ENCODE measurements at places on chromosomes 4 and X.

- DNase-seq: no peak
Measured at GRCh38 chr4:79294064-79294463, 31.8 kb downstream of the NAA11 start.

DNA sequence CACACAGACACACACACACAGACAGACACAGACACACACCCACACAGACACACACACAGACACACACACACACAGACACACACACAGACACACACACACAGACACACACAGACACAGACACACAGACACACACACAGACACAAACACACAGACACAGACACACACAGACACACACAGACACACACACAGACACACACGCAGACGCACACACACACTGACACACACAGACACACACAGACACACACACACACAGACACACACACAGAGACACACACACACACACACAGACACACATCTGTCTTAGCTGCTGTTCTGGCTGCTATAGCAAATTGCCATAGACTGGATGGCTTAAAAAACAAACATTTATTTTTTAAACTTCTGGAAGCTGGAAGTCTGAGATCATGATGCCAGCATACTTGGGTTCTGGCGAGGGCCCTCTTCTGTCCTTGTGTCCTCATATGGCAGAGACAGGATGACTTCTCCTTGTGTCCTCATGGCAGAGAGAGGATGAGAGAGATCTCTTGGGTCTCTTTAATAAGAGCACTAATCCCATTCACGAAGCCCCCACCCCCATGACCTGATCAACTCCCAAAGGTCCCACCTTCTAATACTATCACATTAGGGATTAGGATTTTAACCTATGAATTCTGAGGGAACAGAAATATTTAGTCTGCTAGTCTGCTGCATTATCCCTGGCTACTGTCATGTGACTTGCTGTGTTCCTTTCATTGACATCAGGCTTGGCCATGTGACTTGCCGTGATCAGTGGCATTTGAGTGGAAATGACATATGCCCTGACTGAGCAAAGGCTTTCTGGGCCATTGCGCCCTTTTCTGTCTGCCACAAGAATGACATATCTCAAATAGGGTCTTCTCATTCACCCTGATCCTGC is 32.7 kb upstream of the RASGEF1B start:
- no peak for DNase-seq

GRCh38 chr4:65391382-65391781 is 278.9 kb downstream of the EPHA5 start:
- DNase-seq: no peak

DNA sequence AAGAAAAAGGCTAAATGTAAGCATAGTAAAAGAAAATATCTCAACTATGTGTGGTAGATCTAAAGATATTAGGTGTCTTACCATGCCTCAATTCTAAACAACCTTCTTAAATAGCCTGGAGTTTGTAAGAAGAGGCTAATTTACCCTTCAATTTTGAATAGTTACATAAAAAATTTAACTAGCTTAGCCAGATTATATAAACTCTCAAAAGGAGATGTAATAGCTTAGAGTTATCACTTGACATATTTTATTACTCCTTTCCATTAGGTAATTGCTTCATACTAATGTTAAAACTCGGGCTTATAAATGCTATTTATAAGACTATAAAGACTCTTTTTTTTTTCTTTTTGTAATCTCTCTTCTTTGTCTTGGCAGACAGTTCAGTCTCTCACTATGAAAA is 297.5 kb upstream of the PABPC4L start:
- peak; percentile 82 for DNase-seq

DNA sequence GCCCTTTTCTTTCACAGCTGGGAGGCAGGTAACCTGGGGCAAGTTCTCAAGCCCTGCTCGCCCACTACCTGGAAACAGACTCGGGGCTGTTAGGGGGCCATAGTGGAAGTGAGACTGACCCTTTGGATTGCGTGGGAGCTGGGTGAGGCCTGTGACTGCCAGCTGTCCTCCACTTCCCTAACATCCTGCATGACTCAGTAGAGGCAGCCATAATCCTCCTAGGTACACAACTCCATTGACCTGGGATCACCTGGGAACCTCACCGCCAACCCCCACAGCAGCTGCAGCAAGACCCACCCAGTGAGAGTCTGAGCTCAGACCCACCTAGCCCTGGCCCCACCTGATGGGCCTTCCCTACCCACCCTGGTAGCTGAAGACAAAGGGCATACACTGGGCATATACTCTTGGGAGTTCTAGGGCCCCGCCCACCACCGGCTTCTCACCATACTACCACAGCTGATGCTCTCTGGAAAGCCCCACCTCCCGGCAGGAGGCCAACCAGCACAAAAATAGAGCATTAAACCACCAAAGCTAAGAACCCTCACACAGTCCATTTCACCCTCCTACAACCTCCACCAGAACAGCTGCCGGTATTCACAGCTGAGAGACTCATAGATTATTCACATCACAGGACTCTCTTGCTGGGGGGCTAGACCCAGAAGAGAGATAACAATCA is 61.1 kb upstream of the DCTD start:
- DNase-seq: peak; percentile 3

- DNase-seq: no peak
Measured at GRCh38 chrX:101415180-101416145, 7.4 kb downstream of the HNRNPH2 start.

- no peak for DNase-seq
Measured at GRCh38 chrX:110419512-110419911, 60.9 kb downstream of the RTL9 start.

DNA sequence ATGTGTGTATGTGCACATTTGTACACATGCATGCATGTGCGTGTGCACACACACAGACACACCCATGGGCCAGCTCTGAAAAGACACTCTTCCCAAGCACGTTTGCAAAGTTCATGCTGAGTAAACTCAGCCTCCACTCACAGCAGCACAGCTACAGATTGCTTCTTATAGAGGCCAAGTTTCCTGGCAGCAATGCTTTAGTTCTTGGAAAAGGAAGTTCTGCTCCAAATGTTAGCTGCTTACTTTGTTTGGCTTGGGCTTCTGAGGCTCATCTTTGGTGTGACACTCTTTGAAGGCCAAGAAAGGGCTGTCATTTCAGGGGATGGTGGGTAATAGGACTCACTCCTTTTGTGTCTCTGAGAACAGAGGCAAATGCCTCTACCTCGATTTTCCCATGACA is 6.6 kb downstream of the PLP1 start:
- no peak for DNase-seq

DNA sequence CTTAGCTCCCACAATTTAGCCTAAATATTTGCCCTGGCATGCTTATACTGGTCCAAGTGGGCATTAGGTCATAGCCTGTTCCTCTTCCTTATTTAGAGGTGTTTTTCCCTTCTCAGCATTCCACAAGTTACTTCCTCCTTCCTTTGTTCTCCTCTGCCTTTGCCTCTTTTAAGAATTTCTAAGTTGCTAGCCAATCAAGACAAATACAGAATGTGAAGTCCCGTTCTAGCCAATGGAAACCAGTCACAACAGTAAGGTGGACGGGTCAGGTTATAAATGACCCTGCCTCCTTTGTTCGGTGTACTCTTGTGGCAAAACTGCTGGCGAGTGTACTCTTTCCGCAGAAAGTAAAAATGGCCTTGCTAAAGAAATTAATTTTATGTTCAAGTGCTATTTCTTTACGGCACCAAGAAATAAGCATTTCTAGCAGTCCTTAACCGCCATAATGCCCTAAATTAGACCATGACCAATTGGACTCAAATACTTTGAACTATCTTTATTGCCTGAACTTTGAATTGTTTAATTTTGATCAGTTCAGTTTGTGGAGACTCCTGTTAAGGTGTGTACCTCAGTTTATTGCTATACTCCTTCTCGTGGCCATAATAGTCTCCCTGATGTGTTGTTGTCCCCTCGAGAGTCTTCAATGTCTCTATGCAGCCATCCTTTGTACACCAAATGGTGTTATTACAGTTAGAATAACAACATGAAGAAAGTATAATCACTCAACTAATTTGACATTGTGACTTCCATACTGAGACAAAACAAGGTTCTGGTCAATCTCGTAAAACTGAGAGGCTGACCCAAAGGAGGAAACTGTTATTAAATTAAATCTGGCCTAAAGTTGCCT is 1.6 kb upstream of the HADH start:
- DNase-seq: no peak
